ENCODE measurements at places on chromosomes 3 and 15. TPM values are rescaled to one million over a fixed set of nuclear protein-coding genes. Genes with fewer than 3 reads are reported as not detected.

DNA sequence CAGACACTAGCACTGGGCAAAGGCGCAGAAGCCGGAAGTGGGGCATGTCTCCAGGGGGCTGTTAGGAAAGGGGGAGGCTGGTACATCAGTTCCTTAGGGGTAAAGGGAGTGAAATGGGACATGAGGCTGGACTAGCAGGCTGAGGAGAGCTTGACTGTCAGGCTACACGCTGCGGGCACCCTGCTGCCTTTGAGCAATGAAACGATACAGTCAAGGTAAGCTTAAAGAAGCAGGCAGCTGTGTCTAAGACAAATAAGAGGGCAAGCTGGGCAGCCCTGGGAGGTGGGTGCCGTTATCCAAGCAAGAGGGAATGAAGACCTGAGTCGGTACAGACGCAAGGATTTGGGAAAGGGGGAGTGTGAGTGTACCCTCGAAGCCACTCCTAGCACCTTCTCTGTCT is 51.0 kb upstream of the DCLK3 start:
- no peak for DNase-seq

GRCh38 chr15:46278062-46278461 is 643.2 kb downstream of the SQOR start:
- no peak for DNase-seq

GRCh38 chr3:127786353-127787070 is 35.8 kb downstream of the MGLL start:
- no peak for DNase-seq

GRCh38 chr3:101128786-101129185 is 135.6 kb upstream of the ABI3BP start:
- DNase-seq = peak; percentile 32

GRCh38 chr15:66864086-66864830 is 162.2 kb downstream of the SMAD6 start:
- DNase-seq = no peak

GRCh38 chr3:146077181-146077580 is 83.8 kb downstream of the PLOD2 start:
- no peak for DNase-seq

Gene ERICH6
- total RNA-seq = not detected

Gene DAPK2
- total RNA-seq = not detected

Gene ST8SIA2
- 1.8 TPM for total RNA-seq

Gene HESX1
- total RNA-seq = 1.3 TPM

Gene TLR9
- total RNA-seq = not detected

Gene PDZRN3
- total RNA-seq = 0.33 TPM

Gene FILIP1L
- total RNA-seq = not detected
